ENCODE measurements at places on chromosomes 2 and 18.
A peak's percentile ranks its signal among the peaks of the same experiment; 100 is the strongest.

- no peak for DNase-seq
Measured at GRCh38 chr2:52107124-52107523, 1075.2 kb upstream of the NRXN1 start.

GRCh38 chr2:98467082-98467536 lies 22.5 kb downstream of the INPP4A start:
- DNase-seq = no peak

DNA sequence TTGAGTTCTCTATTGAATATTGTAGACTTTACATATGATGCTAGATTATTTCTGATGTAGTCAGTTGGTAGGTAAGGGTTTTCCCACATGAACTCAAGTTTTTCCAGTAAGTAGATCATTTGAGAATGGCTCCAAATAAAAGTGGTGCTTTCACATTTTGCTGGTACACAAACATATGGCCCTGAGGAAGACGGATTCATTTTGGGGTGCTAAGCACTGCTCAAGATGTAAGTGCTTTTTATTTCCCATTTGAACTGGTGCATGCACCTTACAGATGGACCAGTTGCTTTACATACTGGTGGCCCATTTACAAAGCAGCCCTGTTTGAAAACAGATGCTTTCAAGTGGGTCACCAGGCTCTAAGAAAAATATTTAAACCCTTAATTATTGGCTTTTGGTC lies 266.7 kb downstream of the MEIS1 start:
- no peak for DNase-seq

DNA sequence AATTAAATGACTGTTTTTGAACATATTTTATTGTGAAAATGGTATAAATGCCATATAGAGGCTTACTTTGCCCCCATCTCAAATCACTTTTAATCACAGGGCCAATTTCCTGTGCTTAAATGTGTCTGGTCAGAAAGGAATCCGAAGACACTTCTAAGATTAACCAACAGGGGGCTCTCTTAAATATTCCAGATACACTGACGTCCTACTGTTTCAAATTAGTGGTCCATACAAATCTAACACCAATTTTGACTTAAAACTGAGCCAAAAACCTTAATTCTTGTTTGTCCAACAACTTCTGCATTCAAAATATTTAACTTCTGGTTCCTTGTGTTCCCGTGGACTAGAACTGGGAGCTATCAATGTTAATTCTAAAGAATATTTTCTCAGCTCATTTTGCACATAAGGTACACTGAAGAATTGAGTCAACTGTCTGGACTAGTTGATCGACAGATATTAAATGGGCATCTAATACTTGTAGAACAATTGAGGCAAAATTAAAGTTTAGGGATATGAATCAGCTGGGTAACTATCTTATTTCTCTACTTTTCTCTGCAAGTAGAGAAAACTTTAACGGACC lies 557.5 kb downstream of the ARHGAP15 start:
- peak; percentile 8 for DNase-seq

DNA sequence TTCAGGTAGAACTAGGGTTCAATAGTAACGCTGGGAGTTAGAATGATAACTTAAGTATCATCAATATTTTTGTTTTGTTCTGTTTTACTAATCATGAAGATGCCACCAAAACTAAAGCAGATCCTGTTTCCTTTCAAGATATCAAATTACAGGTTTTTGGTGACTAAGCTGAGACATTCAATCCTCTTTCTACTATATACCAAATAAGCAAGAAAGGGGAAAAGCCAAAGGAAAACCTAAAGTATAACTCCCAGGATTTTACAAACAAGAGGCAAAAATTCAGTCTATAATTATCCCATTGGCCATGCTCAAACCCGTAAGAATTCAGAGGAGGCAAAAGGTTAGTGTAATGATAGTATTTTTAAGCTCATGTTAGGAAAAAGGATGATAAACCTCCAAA lies 175.2 kb upstream of the CCDC150 start:
- DNase-seq = no peak

GRCh38 chr2:73931531-73932500 lies 5.1 kb downstream of the DGUOK start:
- no peak for DNase-seq

DNA sequence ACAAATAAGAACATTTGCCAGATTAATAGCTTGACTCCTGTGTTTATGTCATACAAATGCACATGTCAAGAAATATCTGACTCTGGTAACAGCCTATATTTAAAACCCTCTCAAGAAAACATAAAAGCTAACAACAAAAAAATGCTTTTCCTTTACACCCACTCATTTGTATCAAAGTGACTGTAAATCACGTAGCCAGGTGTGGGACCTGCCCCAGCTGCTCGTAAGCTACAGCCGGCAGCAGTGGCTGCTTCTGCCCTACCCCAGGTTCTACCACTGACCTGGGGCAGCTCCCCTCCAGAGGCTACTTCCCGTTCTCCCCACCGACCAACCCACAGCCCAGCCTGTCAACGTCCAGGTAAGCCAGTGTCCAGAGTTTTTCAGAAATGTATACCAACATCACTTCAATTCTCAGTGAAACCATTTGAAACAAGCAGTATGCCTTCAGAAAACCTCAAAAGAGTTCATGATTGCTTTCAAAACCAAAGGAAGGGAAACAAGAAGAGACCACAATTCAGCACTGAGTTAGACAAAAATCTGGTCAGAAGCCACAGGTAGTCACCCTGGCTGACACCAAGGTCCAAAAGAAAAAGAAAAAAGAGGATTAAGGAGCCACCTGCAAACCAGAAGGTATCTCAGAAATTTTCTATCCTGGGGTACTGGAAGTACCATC lies 40.4 kb downstream of the KIDINS220 start:
- DNase-seq = no peak

GRCh38 chr2:199851883-199852282 lies 891 bp upstream of the FTCDNL1 start:
- no peak for DNase-seq

GRCh38 chr2:233085839-233086150 lies 25.7 kb downstream of the INPP5D start:
- no peak for DNase-seq

DNA sequence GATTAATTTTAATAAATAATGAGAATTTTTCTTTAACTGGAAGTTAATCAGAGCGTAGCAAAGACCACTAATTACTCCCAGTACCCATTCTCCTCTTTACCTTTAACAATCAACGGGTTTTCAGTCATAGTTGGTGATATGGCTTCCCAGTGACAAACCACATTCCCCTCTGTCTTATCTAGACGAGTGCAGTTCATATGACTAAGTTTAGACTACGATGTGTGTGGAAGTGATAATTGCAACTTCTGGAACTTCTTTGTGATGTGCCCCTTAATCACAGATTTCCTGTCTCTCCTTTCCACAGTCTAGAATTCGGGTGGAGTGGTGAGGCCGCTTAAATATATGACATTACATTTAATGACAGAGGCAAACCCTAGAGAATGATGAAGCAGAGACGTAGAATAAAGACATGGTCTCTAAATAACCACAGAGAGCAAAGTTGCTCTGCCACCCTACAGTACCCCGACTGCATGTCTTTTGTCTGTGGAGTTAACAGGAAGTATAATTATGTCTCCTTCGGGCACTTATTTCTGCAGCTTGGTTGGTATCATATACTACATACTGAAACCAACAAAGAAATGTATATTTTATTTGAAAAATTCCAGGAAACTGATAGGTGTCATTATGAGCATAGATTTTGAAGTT lies 693.3 kb upstream of the CDH7 start:
- no peak for DNase-seq

- no peak for DNase-seq
Measured at GRCh38 chr2:79936715-79937114, 367.8 kb downstream of the LRRTM1 start.

DNA sequence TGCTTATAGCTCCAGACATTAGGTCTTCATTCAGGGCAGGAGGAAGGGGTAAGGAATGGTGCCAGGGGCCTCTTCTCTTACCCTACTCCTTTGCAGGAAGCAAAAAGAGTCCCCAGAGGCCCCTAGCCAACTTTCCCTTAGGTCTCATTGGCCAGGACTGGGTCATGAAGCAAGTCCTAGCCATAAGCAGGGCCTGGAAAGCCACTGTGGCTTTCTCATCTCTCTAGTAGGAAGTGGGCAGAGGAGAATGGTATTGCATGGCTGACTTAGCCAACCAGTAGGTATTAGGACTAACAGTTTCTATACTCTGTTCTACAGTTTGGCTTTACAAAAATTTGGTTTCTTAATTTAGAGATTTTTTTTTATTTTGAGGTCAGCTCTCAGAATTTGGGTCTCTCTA lies 4.8 kb downstream of the FAM228A start:
- DNase-seq = no peak

- DNase-seq = no peak
Measured at GRCh38 chr2:189676471-189676870, 2.0 kb downstream of the ANKAR start.

GRCh38 chr2:61877571-61878245 lies 10.7 kb downstream of the CCT4 start:
- DNase-seq = no peak

DNA sequence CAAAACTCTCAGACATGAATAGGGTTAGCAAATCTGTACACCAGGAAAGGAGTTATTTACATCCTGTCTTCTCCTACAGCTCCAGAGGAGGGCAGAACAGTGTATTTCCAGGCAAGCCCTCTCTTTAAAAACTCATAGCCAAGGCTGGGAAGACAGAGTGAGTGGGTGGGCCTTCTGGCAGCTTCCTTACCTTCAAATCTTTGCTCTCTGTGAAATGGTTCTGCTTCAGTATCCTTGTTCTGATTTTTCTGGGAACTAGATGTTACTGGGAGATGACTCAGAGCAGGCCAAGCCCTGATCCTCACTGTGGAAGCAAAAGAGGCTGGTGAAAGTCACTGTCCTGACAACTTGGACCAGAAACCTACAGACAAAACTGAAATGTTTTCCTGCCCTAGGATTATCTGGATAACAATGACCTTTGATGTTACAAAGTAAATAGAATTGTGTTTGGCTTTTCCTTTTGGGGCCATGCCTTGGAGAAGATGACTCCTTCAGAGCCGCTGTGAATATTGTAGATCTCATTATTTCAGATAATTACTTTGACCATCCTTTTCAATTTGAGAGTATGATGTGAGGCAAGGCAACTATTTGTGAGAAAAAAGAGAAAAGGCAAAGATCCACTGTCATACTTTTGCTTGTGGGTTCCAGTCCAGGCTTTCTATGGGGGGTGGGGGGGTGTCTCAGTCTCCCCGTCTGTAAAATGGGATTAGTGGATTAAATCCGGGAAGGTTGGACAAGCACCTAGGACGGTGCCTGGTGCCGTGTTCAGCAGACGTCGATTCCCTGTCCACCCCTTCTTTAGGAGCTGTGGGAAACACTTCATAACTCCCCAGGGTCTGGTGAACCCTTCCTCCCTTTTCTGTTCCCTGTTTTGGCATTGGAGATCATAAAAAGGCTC lies 644 bp upstream of the QPCT start:
- DNase-seq = no peak

- DNase-seq = no peak
Measured at GRCh38 chr18:42537291-42537690, 578.2 kb downstream of the RIT2 start.

DNA sequence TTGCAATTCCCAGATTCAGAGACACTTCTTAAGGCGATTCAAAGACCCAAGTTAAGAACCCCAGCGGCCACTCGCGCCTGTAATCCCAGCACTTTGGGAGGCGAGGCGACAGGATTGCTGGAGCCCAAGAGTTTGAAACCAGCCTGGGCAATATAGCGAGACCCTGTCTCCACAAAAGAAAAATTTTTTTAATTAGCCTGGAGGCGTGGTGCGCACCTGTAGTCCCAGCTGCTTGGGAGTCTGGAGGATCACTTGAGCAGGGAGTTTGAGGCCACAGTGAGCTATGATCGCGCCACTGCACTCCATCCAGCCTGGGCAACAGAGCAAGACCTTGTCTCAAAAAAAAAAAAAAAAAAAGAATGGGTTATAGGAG lies 585 bp upstream of the ANAPC1 start:
- DNase-seq = no peak

DNA sequence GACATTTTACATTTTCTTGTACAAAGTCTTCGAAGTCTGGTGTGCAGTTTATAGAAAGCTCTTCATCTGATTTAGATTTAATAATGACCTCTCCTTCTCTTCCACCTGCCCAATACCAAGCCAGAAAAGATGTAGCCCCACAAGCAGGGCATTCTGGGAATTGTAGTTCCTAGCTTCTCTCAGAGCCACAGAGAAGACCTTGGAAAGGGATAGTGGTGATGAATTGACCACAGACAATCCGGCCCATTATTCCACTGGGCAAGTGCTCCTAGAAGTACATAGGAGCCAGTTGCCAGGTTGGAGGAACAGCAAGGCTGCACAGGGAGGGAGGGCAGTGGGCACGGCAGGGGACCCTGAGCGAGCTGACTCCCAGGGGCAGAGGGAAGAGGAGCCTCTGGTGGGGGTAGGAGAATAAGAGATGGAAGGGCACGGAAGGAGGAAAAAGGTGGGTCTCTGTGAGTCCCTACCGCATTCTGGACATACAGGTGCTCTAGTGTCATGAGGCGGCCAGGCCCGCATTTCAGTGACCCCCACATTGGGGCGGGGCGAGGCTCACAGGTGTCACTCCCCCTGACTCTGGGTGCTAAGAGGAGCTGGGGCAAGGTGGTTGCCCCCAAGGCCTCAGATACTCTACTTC lies 152.5 kb upstream of the HAAO start:
- no peak for DNase-seq

DNA sequence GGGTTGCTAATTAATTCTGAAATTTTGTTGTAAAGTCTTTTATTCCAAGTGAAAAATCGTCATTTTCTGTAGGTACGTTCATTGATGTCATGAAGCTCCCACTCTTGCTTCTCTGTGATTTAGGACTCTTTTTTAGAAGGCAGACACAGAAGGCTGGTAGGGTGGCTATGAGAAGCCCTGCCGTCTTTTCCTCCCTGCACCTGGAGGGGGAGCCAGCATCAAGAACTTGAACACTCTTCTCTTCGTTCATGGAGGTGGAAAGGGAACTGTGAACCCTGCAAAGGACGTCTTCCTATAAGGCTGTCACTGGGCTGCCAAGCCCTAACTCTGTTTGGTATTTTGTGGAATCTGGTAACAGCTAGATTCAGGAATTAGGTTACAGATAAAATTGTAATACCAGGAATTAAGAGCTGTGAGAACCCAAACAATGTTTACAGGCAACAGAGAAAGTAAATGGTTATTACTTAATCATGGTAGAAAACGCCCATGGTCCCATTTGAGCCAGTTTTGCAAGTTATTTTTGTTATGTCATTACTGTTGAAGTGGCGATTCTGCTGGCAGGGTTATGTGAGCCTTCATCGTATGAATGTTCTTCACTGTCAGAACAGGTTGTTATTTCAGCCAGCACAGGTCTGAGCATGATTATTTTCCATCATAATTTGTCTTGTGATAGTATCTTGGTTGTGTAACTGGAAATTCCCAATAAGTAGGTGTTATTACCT lies 112.2 kb downstream of the OSBPL6 start:
- DNase-seq = peak; percentile 12

GRCh38 chr2:112879491-112880041 lies 31.4 kb upstream of the IL37 start:
- DNase-seq = no peak
